ENCODE measurements at places on chromosomes 11 and 22.

DNA sequence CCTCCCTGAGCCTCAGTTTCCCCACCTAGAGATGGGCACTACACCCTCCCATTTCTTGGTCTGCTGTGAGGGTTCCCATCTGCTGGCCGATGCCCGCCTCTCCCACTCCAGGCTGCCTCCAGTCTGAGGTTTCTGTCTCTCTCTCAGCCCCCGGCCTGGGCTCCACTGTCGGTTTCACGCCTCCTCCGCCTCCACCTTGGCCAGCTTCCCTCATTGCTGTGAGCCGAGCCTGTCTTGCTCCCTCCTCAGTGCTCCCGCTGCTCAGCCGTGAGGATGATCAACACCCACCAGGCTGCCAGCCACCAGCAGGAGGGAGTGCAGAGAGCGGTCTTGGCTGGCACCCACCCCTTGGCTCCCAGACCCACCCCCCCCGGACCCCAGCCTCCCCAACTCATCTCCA is 61.0 kb downstream of the CYTH4 start:
- no peak for DNase-seq

GRCh38 chr11:119810478-119811232 is 81.7 kb upstream of the NECTIN1 start:
- peak; percentile 21 for DNase-seq

DNA sequence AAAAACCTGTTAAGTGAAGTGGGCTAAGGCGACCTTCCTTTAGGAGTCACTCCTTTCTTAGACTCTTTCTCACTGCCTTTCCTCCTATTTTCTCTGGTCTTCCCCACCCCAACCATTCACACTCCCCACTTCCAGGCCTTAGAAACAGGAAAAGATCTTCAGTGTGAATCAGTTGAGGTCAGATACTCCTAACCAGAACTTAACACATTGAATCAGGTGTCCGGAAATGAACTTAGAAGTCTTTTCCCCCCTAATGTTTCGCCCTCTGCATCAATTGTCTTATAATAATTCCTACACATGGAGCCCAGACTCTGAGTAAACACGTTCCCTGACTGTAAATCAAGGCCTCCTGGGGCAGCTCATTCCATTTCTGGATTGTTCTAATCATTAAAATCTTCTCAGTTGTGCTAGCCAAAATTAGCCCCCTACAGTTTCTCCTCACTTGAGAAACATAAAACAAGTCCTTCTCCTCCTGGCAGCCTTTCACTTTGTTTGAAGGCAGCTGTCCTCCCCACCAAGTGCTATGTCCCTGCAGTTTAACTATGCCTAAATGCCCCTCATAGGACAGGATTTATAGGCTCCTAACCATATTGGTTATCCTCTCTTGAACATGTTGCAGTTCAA is 32.7 kb upstream of the USP47 start:
- no peak for DNase-seq

GRCh38 chr11:133726542-133726941 is 118.8 kb downstream of the SPATA19 start:
- DNase-seq = no peak

DNA sequence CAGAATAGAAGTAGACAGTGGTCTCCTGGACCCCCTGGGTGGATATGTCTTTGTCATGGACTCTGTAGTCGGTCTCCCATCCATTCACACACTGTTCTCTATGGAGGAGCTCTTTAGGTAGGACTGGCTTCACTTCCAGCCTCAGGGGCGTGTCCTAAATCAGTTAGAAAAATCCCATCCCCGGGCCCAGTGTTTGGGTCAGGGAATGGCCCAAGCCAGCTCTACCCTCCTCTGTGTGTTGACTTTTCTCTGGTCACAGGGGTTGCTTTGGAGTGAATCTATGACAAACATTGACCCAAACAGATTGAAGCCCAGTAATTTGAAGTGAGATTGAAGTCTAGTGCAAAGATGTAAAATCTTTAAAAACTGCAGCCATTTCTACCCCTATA is 34.0 kb downstream of the WEE1 start:
- no peak for DNase-seq
